CD4-positive, alpha-beta T cell treated with Interferon alpha-2 for 1 hour (primary cell): ENCODE measurements at places on chromosomes 7 and 10.

DNA sequence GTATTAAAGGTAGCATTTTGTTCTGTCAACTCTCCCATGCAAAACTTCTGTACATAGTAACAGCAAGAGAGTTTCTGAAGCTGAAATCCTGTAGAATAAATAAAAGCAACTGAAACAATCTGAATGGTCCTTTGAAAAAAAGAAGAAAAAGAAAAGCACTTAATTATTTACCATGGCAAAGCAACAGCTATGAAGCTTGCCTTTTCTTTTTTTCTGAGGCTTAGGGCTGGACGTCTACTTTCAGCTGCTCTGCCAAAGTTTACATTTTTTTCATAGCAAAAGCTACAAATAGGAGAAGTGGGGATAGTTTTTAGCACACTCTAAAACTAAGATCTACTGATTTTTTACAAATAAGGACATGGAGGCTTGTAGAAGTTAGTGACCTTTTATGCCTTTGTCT lies 31.3 kb upstream of the CD36 start:
- DNase-seq = no peak

DNA sequence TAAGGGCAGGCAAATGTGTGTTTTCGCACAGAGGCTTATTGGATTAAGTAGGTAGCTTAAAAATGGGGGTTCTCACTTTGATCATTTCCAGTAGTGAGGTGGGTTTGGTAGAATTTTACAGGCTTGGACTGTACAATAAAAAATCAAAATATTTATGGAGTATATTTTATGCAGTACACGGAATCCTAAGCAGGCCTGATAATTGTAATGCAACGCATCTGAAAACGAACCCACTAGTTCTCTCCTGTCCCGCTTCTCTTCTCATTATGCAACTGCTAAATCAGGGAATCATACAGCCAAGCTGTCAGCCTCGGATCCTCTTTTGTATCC lies 377 bp upstream of the POLR1F start:
- no peak for DNase-seq

- DNase-seq = no peak
Measured at GRCh38 chr10:60041489-60042133, 135.3 kb upstream of the CCDC6 start.

DNA sequence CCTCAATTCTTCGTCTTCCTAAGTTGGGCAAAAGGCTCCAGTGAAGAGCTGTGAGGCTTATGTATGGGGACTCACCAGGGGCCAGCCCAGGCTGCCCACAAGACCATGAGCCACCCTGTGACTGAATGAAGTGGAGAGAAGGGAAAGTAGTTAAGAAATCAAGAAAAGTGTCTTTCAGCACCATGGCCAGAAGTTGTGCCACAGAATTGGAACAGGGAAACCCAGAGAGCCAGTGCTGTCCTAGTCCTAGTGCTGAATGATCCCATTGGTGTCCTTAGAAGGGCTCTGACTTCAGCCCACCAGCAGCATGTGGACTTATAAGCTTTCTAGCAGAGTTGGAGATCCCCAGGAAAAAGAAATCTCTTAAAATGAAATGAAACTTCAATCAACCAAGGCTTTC lies 37.0 kb upstream of the CCSER2 start:
- no peak for DNase-seq

GRCh38 chr7:106583100-106583499 lies 77.9 kb downstream of the CCDC71L start:
- no peak for DNase-seq

GRCh38 chr10:126839094-126839761 lies 66.0 kb upstream of the DOCK1 start:
- DNase-seq = no peak

- DNase-seq = no peak
Measured at GRCh38 chr7:12493407-12493806, 77.1 kb upstream of the SCIN start.

GRCh38 chr7:150988230-150989226 lies 2.3 kb upstream of the NOS3 start:
- DNase-seq = peak; percentile 62

- peak; percentile 36 for DNase-seq
Measured at GRCh38 chr10:12484941-12485805, 135.8 kb downstream of the CAMK1D start.

- no peak for DNase-seq
Measured at GRCh38 chr7:136234040-136234439, 256.9 kb upstream of the MTPN start.

- no peak for DNase-seq
Measured at GRCh38 chr7:117347480-117347879, 24.6 kb upstream of the WNT2 start.

DNA sequence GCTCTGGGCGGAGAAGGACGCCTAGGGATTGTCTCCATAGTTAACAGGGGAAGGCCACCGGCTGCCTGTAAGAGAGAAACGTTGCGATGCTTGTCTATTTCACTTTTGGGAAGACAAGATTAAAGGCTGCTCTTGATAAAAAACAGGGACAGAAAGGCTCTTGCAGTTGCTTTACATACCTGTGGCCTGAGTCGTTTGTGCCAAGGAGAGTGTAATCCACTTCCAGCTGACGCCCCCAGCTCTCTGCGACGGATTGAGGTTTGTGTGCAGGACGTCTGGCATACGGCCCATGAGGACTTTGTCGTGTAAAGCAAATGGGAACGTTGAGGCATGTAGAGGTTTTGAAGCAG lies 1.1 kb downstream of the MAP3K8 start:
- no peak for DNase-seq
